A549 treated with DMSO at 1 μM for 4 hours (cell line): ENCODE measurements at places on chromosomes 4 and X. TPM values are rescaled to one million over a fixed set of nuclear protein-coding genes. Genes with fewer than 3 reads are reported as not detected.

Gene FGF5
- 0.20 to 1.0 TPM (median 0.61 TPM) in 5 replicates for total RNA-seq

Gene MAGEA10
- total RNA-seq = 0.04 to 0.06 TPM (median 0.05 TPM) in 3 of 5 replicates, not detected in the others

Gene TEX11
- not detected in 5 replicates for total RNA-seq

Gene TMPRSS11F
- not detected in 5 replicates for total RNA-seq

Gene EVC
- total RNA-seq = 10.9 to 15.5 TPM (median 13.8 TPM) in 5 replicates

Gene ADGRL3
- total RNA-seq = 0.02 to 0.32 TPM (median 0.03 TPM) in 5 replicates

Gene SSX1
- not detected in 5 replicates for total RNA-seq

Gene CHIC1
- 4.9 to 6.2 TPM (median 5.9 TPM) in 5 replicates for total RNA-seq

Gene EMCN
- total RNA-seq = not detected in 5 replicates

Gene SCD5
- 7.0 to 9.2 TPM (median 7.6 TPM) in 5 replicates for total RNA-seq

Gene LEF1
- total RNA-seq = not detected in 5 replicates

Gene VCX3A
- total RNA-seq = not detected in 5 replicates

Gene USP26
- not detected in 5 replicates for total RNA-seq
